ENCODE measurements at places on chromosomes 2 and 18. TPM values are rescaled to one million over a fixed set of nuclear protein-coding genes. Genes with fewer than 3 reads are reported as not detected.

Gene IMPACT
- total RNA-seq = 14.1 TPM

GRCh38 chr2:30272761-30273573, 41.6 kb downstream of the LBH start:
- no peak for DNase-seq

Gene ABCG8
- not detected for total RNA-seq

GRCh38 chr18:26455639-26456038, 92.7 kb downstream of the KCTD1 start:
- DNase-seq = no peak

Gene GALR1
- total RNA-seq = not detected

Gene RTP5
- 0.53 TPM for total RNA-seq

Gene NOTO
- not detected for total RNA-seq

GRCh38 chr2:235728800-235729556, 235.1 kb downstream of the AGAP1 start:
- DNase-seq = no peak

Gene XDH
- total RNA-seq = not detected

DNA sequence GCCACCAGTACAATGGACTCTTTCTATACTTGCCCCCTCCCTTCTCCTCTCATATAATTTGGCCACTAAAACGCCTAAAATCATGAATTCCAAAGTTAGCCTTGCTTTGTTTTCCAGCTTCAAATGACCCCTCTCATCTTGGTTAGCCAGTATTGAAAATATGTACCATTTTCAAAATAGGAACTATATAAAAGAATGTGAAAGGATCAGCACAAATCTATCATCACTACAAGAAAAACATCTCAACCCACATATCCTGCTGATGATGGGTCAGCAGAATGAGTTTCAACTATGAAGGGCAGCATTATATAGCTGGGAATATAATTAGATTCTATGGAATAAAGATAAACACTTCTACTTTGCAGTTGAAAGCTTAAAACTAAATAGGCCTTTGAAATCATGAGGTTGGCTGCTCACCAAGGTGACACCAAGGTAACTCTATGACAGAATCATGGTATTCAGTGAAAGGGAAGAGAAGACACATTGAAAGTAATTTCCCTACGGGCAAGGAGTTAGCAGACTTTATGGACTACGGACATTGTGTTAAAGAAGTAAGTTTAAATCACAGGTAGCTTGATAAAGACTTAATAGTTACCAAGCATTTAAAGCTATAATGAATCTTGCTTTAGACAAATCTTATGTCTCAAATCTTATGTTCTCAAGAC, 873.0 kb downstream of the CPS1 start:
- no peak for DNase-seq

DNA sequence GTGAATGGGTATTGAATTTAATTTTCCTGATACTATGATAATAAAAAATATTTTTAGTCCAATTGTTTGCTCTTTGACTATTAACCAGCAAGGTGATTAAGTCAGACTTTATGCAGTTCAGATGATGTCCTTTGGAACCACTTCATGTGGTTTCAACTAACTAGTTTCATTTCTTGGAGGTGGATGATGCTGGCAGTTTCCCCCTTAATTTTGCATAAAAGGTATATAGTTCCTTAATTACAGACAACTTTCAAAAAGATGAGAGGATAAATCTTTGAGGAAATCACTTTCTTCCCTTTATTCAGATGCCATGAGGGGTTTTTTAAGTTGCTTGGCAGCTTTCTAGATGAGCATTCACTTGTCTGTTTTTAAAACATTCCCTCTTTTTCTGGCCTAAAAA, 223.1 kb downstream of the PHLPP1 start:
- no peak for DNase-seq

Gene APOB
- not detected for total RNA-seq

- DNase-seq = no peak
Observed at GRCh38 chr2:50551868-50552267, 480.1 kb downstream of the NRXN1 start.

Gene VRK2
- 22.8 TPM for total RNA-seq

DNA sequence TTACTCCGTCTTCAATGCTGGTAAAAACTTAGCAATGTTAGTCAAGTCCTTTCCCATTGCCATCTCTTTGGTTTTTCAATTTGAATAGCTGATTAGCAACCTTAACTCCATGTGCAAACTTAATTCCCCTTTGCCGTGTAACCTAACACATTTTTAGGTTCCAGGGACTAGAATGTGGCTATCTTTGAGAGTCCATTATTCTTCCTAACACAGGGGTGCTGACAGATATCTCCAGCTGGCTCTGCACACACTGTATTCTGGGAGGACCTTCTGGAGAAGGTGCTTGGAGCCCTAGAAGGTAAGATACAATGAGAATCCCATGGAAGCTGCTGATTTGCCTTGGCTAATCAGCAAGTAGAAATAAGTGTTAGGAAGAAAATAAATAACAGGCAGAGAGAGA, 104.6 kb upstream of the STON1 start:
- DNase-seq = no peak

- no peak for DNase-seq
Observed at GRCh38 chr2:8215159-8215863, 466.5 kb upstream of the ID2 start.

DNA sequence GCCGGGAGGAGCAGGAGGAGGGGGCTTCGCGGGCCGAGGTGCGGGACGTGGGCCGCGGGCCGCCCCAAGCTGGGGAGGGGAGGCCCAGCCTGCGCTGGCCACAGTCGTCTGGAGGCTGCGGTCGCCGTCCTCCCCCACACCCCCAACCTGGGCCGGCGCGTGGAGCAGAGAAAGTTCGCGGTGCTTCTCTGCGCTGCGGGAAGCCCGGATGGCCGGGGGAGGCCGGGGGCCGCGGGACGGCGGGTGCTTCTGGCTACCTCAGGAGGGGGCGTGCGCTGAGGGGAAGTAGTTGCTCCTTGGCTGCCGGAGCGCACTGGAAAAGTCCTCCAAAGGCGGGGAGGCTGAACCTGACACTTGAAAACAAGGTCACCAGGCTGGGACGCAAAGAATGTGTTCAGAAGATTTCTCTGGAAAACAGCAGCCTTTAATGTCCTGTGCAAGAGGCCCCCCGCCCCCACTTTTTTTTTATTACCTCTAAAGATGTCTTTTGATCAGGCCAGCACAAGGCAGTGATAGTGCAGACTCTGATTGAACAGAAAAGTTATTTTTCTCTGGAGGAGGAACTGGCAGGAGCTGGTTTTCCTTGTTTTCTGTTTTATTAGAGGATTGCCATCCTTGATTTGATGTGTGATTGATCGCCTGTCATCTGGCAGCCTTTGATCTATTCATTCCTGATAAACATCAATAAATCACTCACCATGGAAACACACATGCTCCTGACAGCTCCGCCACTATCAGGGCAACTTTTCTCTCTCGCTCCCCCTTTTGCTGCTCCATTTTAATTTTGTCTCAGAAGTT, 1.6 kb downstream of the TSHZ1 start:
- DNase-seq = peak; percentile 65

DNA sequence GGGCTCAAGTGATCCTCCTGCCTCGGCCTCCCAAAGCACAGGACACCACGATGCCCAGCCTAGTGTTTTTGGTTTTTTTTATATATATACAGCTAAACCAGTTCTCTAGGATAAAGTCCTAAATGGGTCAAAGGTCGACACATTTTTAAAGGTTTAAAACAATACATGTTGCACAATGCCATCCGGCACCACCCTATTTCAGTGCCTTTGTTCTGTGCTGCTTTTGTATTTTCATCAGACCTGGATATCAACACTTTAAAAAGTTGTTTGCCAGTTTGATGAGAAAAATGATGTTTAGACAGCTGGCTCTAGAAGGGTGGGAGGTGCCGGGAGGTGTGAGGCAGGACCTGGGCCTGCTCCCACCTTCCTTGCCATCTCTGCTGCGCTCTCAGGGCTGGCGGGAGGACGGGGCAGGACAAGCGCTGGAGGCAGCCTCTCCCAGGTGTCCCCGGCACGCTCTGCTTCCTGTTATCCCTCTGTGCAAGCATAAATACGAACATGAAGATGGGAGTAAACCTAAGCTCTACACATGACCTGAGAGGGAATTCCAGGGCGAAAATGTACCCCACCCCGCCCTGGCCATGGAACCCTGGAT, 103.7 kb downstream of the HS6ST1 start:
- no peak for DNase-seq

- no peak for DNase-seq
Observed at GRCh38 chr2:128159437-128159836, 68.4 kb downstream of the UGGT1 start.

DNA sequence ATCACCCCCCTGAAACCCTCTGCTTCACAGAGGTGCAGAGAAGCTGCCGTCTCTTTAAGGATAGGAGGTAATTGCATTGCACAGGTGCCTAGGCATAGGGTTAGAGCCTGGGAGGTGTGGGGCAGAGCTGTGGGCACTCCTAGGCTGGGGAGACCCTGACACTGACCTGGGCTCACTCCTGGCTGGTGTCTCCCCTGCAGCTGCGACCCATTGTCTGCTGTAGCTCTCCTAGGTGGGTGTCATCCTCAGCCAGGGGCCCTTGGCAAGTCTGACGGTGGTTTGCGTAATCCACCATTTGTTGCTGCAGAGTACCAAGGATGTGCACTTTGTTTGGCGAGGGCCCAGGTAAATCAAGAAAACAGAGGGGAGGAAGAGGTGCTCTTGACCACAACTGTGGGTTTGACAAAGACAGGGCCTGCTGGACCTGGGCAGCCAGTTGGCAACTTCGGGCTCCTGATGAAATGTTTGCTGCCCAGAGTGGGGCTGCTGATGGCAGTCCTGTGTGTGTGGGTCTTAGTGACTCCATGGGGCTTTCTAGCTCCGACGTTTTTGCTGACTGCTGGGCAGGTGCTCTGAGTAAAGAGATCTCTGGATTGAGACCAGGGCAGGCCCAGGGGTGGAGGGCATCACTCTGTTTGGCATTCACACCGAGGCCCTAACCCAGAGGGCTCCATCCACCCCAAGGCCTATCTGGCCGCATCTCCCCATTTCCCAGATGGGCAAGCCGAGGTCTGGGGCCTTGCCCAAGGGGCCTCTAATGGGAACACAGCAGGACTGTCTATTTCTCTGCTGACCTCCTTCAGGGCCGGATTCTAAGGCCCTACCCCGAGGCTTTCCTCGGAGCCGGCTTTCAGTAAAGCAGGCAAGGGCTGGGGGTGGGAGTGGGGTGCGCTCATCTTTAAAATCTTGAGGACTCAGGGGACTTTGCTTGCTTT, 67.7 kb downstream of the EDAR start:
- DNase-seq = no peak

- DNase-seq = no peak
Observed at GRCh38 chr2:164281896-164282295, 339.4 kb downstream of the GRB14 start.

Gene TANC1
- total RNA-seq = 0.33 TPM

Measured in activated naive CD8-positive, alpha-beta T cell treated with anti-CD3 and anti-CD28 coated beads, Interleukin-2, amount 10 ng/mL, durations not matched to agents 7 days and 5 days (primary cell).